ENCODE measurements at places on chromosomes 12 and 14.
A peak's percentile ranks its signal among the peaks of the same experiment; 100 is the strongest.

DNA sequence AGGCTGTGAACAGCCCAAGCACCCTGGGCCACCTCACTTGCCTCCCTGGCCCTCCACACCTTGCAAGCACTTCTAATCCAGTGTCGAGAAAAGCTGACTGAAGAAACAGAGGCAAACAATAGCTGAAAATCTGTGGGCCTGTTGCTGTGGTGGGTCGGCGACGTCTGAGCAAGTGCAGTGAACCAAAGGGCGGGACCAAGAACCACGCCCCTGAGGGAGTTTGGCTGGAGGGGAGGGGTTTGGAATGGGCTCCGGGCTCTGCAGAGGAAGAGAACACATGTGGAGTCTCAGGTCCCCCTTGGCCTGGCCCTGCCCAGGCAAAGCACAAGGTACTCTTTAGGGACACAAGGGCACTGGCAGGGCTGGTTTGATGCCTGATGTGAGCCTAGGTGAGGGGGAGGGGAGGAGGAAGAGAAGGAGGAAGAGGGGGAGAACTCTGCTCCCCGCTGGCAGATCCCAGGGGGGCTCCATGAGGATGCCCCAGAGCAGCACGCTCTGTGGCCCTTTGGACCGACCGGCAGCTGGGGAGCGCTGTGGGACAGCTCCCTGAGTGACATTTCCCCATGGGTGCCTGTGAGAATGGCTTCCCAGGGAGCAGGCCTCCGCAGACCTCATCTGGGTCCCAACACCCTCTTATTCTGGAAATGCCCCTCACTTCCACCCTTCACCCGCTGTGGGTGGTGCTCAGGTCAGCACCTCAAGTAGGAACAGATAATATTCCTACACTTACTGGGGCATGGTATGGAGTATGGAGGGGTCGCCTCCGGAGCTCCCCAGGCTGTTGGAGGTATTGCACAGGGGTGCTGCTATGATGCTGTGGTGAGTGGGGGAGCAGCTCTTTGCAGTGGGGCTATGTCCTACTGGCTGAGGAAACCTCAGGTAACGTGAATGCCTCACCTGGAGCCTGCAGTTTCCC, 85.5 kb downstream of the CPSF2 start:
- DNase-seq, result no peak

DNA sequence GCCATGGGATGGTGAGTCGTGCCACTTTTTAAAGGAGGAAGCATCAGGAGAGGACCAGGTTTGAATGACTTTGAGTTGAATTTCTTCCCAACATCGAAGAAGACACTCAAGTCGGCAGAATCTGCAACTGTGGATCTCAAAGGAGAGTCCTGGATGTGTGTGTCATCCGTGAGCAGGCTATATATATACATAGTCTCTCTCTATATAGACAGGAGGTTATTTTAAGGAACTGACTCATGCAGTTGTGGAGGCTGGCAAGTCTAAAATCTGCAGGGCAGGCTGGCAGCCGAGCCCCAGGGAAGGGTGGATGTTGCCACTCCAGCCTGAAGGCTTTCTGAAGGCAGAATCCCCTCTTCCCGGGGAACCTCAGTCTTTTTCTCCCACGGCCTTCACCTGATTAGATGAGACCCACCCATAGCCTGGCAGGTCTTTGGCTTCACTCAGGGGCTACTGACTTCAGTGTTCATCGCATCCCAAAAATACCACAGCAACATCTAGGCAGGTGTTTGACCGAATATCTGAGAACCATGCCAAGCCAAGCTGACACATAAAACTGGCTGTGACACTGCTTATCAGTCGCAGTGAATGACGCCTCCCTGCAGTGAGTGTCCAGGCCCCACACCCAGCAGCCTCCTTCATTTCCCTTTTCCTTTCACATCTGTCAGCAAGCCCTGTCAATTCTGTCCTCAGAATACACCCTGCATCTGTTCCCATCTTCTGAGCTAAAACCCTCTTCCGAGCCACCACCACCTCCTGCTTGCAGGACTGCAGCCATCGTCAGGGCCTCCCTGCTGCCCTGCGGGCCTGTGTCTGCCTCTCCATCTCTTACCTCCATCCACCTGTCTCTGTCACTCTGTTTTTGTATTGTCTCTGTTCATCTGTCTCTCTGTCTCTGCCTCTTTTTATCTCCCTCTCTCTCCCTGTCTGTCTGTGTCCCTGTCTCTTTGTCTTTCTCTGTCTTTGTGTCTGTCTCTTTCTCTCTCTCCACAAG, 54.0 kb downstream of the ZNF664 start:
- DNase-seq, result peak; percentile 7

- no peak for DNase-seq
These were observed 15.2 kb downstream of the STON2 start for GRCh38 chr14:81384900-81385299.

DNA sequence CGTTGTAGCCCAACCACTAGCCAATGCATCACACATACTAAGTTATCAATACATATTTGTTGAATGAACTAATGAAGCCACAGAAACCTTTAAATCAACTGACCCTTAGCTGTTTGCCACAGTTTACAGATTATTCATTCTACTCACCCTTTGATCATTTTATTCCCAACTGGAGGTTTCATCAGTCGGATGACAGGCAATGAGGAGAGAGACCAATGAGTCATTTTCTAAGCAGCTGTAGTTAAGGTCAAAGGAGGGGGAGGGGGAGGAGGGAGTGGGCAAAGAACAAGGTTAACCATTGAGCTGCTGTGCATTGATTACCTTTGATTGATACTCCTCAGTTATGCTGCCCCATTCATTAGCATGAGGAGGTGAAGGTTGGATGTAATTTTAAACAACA, 469.5 kb downstream of the VRK1 start:
- DNase-seq, result no peak

- DNase-seq, result no peak
These were observed 356 bp upstream of the ZC3H14 start for GRCh38 chr14:88562532-88562830.

DNA sequence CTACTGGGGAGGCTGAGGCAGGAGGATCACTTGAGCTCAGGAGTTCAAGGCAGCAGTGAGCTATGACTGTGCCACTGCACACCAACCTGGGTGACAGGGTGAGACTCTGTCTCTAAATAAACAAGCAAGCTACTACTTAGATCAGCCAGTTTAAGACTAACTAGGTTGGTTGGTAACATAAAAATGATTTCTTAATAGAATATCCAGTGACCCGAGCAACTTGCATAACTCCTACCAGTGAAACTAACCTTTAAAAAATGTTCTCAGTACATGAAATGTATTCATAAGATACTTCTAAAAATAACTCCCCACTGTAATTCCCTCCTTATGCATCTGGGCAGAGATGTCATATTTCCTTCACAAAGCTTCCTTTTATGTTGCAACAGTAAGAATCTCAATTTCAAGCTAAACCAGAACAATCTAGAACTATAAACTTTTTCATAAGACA, 15.9 kb downstream of the TAOK3 start:
- DNase-seq, result no peak
